ENCODE measurements at places on chromosomes 3 and 15.

DNA sequence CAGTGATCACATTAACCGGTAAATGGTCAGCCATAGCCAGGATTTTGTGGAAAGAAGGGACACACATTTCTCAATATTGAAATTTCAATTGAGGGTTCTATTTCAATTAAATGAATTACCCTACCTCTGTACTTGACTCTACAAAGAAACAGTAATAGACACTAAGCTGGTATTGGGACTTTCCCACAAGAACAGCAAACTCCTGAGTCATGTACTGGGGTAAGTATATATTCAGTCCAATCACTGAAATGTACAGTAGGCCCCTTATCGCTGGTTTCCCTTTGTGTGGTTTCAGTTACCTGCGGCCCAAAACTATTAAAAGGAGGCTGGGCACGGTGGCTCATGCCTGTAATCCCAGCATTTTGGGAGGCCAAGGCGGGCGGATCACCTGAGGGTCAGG, 17.6 kb downstream of the ASB14 start:
- DNase-seq = no peak

DNA sequence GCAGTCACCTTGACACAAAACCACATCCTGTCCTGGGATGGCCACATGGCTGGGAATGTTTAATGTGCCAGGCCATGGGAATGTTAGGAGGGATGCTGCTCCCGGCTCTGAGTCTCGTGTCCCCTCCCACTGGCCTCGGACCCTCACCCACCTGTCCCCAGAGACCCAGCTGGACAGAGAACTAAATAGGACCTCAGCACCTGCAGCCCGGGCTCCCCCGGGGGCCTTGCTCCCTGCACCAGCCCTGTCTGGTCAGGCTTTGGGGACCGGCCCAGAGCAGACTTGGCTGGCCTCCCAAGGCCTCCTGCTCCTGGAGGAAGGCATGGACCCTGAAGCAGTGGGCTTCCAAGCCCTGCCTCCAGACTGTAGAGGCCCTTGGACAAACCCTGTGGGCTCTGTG, 100.0 kb upstream of the IQSEC1 start:
- no peak for DNase-seq

DNA sequence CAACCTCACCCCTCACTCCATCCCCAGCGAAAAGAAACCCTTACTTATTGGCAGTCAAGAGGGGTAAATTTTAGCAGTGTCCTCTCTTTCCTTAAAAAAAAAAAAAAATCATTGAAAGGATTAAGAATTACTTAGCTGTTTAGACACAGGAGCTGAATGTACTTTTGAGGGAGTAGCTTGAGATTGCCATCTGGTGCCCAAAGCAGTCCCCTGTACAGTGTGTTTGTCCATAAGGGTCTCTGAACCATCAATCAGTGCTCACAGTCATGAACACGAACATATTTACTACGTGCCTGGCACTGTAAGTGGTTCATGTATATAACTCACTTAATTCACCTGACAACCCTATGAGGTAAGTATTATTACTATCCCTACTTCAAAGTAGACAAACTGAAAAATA, 463.5 kb downstream of the RAP2B start:
- no peak for DNase-seq

DNA sequence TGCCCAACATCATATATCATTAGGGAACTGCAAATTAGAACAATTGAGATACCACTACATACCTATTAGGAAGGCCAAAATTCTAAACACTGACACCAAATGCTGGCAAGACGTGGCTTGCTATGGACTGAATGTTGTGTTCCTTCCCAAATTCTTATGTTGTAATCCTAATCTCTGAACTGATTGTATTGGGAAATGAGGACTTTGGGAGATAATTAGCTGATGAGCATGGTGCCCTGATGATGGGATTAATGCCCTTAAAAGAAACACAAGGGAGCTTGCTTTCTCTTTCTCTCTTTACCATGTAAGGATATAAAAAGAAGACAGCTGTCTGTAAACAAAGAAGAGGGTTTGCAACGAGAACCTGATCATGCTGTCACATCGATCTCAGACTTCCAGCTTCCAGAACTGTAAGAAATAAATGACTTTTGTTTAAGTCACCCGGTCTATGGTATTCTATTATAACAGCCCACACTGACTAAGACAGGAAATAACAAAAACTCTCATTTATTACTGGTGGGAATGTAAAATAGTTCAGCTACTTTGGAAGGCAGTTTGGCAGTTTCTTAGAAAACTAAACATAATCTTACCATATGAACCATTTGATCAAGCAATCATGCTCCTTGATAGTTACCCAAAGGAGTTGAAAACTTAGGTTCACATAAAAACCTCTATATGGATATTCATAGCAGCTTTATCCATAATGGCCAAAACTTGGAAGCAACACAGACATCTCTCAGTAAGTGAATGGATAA, 458.3 kb upstream of the CBLB start:
- DNase-seq = no peak

DNA sequence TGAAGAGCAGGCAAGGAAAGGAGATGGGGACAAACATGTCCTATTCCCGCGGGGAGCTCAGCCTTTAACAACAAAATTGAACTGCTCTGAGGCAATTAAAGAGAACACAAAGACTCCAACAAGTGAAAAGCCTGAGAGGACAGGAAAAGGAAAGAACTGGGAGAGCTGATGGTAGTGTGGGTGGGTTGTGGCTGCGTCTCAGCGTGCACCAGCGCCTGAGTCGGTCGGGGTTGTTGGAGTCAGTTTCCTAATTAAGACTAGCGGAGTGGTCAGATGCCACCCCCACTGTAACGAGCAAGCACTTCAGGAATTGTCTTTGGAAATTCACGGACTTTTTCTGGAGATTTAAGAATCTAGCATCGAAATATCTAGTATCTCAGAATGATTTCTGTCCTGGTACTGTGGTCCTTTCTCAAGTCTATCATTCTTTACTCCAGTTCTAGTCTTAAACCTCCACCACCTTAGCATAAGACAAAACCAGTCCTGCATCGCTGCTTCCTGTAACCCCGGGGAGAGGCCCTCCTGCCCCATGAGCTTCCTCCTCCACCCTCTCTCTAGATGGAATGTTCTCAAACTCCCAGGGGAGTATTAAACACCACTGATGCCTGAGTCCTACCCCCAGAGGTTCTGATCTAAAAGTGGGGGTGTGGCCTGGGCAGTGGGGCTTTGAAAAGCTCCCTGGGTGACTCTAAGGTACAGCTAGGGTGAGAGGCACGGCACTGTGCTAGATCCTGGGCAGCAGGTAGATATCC, 104.0 kb downstream of the CYP19A1 start:
- no peak for DNase-seq

DNA sequence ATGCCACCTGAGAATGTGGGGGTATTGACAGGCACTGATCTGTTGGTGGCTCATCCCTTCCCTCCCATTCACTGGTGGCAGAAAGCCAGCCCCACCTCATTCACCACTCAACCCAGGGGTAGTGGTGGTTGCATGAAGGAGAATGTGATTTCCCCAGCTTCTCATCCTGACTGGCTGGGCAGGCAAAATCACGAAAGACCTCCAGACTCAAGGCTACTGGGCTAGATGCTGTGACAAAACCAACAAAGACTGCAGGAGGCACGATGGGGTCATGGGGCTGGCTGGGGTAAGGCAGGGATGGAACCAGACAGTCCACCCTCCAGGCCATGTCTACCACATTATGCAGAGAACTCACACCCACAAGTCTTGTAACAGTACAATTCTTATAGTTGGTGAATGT, 33.9 kb downstream of the FSTL1 start:
- DNase-seq = no peak

DNA sequence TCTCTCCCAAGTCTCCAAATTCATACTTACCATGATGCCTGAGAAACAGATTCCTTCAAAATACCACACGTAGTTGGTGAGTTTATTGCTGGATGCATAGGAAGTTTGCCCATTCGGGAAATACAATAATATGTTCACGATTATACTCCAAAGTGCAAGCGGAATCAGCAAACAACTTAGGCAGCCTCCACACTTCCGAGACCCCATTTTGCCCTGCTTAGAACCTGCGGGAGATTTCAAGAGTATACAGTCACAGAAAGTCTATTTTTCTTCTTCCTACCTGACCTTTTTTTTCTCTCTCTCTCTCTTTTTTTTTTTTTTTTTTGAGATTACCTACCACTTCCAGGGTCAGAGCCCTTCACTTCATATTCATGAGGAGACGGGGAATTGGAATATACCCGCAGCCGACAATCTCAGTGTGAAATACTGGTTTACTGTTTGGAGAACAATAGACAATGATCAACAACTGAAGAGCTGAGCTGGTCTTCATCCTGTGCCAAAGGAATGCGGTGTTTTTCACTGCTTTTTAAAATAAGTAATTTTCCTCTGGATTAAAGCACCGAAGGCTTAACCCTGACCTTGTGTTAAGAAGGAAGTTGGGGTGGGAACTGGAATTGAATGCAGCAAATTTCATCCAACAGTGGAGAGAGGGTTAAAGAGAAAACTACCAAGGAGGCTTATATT, at the start of gene TM4SF18:
TSS of gene TM4SF18 (minus strand) at position 461 of the 684 bp plus-strand sequence. CDS start at position 207, 254 bp downstream.
- DNase-seq = no peak

DNA sequence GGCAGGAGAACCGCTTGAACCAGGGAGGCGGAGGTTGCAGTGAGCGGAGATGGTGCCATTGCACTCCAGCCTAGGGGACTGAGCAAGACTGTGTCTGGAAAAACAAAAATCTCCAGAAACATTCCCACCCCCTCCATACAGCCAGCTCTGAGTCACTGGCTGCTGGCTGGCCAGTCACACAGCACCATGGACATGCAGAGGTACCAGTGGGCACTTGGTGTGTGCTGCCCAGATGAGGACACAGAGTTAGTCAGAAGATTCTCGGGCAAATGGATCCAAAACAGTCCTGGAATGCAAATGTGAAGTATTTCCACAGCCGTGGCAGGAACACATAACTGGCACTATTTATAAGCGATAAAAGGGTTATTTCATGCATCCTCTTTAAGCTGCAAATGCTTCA, 44.6 kb downstream of the BDH1 start:
- DNase-seq = no peak

GRCh38 chr15:93129702-93130488, 40.9 kb upstream of the RGMA start:
- DNase-seq = no peak

- no peak for DNase-seq
Observed at GRCh38 chr3:42732196-42732828, 29.7 kb upstream of the HHATL start.

DNA sequence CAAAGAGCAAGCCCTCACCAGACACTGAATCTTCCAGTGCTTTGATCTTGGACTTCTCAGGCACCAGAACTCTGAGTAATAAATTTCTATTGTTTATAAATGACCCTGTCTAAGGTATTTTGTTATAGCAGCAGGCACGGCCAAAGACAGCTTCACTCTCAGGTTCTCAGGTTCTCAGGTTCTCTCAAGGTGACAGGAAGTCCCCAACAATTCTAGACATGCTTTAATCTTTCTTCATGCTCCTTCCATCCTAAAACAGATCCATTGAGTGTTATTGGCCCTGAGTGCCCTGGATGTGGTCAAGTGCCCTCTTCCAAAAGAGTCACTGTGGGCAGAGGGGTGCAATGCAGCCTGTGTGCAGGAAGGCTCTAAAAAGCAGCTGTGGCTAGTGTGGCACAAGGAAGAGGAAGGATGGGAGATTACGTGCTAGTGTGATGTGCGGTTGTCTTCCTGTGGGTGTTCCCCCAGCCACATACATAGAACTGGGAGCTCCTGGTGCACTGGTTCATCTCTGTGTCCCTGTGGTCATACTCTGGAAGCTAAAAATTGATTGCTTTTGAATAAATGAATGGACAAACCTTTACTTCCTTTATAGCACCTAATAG, 11.0 kb upstream of the RAB7A start:
- DNase-seq = no peak

DNA sequence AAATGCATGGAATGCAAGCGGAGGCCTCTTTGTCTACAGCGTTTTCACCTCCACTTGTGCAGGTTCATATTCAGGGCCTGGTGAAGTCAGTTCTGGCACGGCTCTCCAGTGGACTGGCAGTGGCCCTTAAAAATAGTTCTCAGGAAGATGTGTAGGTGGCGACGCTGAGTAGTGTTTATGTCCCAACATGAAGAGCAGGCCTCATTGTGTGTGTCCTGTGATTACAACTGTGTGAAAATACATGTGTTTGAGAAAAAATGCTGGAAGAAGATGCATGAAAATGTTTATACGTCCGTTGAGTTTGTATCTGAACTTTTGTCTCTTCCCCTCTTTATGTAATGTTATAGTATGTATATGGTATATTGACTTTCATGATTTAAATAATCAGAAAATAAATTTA, 7.2 kb downstream of the LIPC start:
- DNase-seq = peak; percentile 81

GRCh38 chr3:85781806-85782205, 823.0 kb downstream of the CADM2 start:
- DNase-seq = no peak

GRCh38 chr3:123449997-123450604, 1.2 kb upstream of the ADCY5 start:
- DNase-seq = no peak

DNA sequence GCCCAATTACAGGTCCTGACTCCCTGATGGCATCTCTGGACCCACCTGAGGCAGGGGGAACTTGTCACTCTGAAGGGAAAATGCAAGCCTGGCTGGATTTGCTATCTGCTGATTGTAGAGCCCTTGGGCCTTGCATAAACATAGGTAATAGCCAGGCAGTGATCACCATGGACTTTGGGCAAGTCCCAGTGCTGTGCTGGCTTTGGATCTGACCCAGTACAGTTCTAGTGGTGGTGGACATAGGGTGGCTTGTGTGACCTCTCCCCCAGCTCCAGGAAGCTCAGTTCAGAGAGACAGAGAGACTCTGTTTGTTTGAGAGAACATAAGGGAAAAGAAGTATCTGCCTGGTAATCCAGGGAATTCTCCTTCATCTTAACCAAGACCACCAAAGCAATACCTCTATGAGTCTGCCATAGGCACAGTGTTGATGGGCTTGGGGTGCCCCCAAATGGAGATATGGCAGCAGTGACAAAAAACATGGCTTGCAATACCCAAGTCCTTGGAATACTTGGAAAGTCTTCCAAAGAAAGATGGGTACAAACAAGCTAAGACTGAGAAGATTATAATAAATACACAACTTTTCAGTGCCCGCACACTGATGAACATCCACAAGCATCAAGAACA, 348.5 kb downstream of the PYDC2 start:
- DNase-seq = no peak

DNA sequence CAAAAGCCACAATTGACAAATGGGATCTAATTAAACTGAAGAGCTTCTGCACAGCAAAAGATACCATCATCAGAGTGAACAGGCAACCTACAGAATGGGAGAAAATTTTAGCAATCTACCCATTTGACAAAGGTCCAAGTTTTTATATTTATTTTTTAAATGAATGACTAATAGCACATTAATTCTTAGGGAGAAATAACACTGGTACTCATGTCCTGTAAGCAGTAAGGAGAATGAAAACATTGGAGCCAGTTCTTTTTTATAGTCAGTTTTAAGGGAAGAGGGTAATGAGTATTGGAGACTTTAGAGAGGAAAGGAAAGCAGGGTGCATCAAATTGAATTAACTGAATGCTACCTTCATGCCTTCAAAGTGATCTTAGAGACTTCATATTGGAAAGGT, 404.7 kb upstream of the TGFBR2 start:
- DNase-seq = no peak

DNA sequence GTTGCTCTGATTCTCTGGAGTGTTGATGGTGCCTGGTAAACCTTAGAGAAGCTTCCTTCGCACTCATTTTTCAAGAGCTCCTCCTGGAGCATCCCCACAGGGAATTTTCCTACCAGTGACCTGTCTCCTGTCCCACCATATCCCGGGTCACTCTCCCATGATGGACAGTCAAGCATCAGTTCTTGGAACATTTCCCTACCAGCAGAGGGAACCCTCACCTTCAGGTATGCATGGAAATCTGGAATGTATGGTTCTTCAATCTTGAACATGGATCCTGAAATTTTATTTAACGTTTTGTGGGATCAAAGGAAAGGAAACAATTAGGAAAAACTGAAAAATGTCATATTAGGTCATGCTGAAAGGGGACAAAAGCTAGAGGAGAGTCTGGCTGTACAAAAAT, 153.8 kb downstream of the SPATA16 start:
- DNase-seq = no peak
